Activated CD8-positive, alpha-beta memory T cell treated with anti-CD3 and anti-CD28 coated beads, Interleukin-2, amount 10 ng/mL, durations not matched to agents 7 days and 5 days (primary cell): ENCODE measurements at places on chromosomes 1 and 21. TPM values are rescaled to one million over a fixed set of nuclear protein-coding genes. Genes with fewer than 3 reads are reported as not detected.

Gene CAPN9
- not detected for total RNA-seq

Gene ADORA1
- total RNA-seq, result not detected

GRCh38 chr1:7042322-7043190, 257.3 kb downstream of the CAMTA1 start:
- no peak for DNase-seq

DNA sequence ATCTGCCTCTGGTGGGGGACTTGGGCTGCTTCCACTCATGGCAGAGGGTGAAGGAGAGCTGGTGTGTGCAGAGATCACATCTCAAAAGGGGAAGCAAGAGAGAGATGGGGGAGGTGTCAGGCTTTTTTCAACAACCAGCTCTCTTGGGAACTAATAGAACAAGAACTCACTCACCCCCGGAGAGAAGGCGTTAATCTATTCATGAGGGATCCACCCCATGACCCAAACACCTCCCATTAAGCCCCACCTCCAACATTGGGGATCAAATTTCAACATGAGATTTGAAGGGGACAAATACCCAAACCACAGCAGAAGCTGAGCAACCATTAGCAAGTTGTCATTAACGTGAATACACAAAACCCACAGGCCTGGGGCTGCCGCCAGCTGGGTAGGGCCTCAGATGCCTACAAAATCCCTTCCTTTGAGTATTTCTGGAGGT, 12.0 kb upstream of the VWA5B1 start:
- DNase-seq, result no peak

DNA sequence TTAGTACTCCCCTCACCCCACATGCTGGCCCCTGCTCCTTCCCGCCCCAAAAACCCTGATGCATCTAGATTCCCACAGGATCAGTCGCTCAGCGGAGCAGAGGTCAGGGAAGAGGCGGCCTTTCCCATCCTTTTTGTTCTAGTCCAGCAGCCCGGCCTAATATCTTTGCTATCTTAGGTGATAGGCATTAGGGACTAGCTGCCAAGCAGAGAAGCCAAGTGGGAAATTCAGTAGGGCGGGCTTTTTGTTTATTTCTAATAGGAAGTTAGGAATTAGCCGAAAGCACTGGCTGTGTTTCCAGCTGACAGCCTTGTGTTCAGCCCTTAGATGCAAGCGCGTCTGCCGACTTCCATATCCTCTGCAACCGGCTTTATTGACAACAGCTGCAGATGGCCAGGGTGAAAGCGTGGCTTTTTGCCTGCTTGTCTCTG, 59.0 kb upstream of the BCAR3 start:
- no peak for DNase-seq

GRCh38 chr1:226026833-226027232, 27.7 kb upstream of the SDE2 start:
- DNase-seq, result no peak

- DNase-seq, result no peak
Observed at GRCh38 chr1:168728473-168729404, at the start of gene DPT. Gene DPT (minus strand): TSS chr1:168729206. CDS start chr1:168729174, 32 bp downstream.
